ELR (cell line): ENCODE measurements at places on chromosomes 6 and 20.
A peak's percentile ranks its signal among the peaks of the same experiment; 100 is the strongest.

GRCh38 chr6:134882426-134883038 is 67.4 kb downstream of the ALDH8A1 start:
- peak; percentile 59 for DNase-seq

DNA sequence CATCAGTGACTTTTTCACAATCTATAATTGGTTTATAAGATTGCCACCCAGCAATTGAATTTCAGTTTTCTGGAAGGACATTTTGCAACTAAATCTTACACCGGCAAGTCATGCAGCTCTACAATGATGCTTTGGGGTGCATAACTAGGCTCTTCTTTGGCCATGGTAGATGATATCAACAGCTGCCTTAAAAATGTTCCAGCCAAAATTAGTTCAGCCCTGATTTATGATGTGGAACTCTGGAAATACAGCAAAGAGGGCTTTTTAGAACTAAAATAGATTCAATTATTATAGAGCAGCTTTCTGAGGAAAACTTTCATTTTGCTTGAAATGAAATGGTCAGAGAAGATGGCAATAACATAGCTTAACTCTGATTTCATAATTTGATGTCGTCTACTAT is 18.4 kb upstream of the MCM9 start:
- no peak for DNase-seq

GRCh38 chr20:24723186-24723585 is 225.9 kb upstream of the CST7 start:
- no peak for DNase-seq

GRCh38 chr20:35027301-35027700 is 65.3 kb downstream of the TRPC4AP start:
- no peak for DNase-seq

- DNase-seq, result no peak
Observed at GRCh38 chr6:52336919-52337561, 24.9 kb upstream of the PAQR8 start.

- DNase-seq, result peak; percentile 64
Observed at GRCh38 chr6:41546866-41547798, 951 bp downstream of the FOXP4 start.

GRCh38 chr20:58135441-58136148 is 92.9 kb downstream of the ANKRD60 start:
- peak; percentile 57 for DNase-seq

DNA sequence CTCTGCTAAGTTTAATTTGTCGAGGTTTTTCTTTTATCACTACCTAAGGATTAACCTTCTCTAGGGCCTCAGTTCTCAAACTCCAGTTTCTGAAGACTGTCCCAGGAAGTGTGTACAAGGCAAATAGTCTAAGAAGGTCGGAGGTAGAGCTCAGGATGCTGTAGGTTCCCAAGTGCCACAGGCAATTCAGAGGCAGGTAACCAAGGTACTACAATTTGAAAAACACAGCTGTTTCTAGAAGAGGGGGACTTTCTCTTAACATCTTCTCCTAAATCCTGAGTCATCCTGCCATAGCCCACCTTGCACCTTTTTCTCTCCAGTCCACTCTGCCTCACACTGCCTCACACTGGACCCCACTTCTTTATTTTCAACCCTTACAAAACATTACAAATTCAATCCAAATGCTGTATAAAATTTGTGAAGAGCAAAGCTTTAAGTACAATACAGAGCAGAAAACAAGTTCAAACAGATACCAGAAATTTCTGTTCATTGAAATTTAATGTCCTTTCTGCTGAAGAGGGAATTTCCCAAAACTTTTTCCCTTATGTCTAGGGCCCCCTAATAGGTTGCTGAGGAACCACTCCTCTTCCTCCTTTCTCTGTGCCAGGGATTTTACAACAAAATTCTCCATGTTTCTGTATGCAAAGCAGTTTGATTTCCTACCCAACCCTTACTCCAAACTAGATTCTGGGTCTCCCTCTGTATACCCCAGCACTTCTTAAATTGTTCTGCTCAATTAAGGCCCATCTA is 43.0 kb downstream of the FRK start:
- no peak for DNase-seq

- DNase-seq, result no peak
Observed at GRCh38 chr6:39393075-39393474, 70.6 kb upstream of the KCNK16 start.

DNA sequence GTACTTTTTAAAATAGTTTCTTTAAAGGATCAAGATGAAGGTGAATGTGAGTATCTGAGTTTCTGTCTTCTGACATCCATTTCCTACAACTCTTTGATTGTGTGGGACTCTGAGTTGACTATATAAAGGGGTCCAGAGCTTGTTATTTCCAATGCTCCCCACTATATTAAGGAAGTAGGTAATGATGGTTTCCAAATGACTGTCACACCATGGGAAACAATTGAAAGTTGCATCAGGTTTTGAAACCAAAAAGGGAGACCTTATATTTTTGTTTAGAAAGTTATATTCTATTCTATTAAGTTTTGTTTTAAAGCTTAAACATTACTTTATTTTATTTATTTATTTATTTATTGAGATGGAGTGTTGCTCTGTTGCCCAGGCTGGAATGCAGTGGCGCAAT is 11.2 kb downstream of the CASS4 start:
- DNase-seq, result no peak

DNA sequence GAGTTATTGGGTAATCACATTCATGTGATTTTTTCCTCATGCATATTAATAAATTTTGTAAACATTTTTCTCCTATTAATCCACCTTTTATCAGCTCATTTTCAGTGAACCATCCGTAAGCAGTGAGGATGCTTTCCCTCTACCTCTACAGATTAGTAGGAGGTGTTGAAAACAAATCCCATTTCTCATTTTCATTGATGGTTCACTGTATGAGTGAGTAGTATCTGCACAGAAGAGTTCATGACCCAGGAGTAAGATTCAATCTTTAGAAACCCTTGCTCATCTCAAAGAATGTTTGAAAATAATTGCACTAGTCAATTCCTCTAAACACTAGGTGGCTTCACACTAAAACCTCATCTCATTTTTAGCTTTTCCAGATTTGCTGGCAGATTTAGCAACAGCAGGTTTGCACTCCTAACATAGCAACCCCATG is 440.0 kb downstream of the HAO1 start:
- peak; percentile 23 for DNase-seq

DNA sequence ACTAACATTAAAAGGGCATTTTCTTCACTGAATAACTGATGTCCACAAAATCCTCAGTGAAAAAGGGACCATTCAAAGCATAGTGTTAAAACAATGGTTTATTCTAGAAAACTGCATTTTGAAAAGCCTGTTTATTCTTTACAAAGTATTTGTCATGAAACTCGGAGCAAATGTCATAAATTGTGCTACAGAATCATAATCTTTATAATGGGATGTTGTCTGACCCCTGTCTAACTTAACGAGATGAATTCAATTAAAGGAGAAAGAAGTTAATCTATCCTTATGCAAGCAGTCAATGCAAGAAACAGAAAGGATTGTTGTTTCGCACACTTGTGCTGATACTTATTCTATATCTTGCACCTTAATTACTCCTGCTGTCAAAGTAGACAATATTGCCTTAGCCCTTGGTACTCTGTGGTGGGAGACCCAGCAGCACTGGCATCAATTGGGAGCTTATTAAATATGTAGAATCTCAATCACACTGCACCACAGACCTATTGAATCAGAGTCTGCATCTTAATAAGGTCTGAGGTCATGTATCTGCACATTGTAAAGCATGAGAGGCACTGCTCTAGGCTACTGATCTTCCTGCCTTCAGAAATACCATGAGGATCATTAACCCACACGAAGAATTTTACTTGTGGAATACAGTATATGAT is 708.3 kb downstream of the HDGFL1 start:
- DNase-seq, result no peak

- DNase-seq, result no peak
Observed at GRCh38 chr6:104484191-104484590, 375.5 kb downstream of the HACE1 start.

- DNase-seq, result no peak
Observed at GRCh38 chr6:1795910-1796309, 186.2 kb downstream of the FOXC1 start.

DNA sequence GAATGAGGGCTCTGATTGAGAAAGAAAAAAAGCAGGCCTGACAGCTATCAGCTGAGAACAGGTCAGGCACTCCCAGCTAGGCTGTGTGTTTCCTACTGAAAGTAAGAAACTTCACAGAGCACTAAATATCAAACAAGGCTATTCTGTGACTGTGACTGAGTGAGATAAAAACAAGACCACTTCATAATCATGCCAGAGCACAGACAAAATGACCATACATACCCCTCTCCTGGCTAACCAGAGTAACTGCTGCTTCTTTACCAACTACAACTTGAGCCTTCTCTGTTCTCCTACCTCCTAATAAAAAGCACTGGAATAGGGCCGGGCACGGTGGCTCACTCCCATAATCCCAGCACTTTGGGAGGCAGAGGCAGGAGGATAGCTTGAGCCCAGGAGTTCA is 6.8 kb upstream of the BTN1A1 start:
- peak; percentile 56 for DNase-seq
